ENCODE measurements at places on chromosomes 7 and 10.

DNA sequence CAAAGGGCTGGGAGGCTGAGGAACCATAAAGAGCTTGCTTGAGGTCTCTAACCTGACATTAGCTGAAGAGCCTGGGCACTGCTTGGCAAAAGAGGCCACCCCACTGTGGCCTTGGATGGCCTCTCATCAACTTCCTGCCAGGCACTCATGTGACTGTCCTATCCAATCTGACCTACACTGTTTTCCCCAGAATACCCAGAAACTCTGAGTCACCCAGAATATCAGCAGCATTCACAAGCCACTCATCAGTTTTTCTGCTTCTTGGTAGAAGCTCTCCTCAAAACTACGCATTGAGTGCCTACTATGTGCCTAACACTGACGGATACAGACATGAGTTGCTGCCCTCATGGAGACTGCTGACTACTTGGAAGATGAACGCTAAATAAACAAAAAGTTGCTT lies 4.1 kb upstream of the NT5C2 start:
- DNase-seq, result peak; percentile 68

- no peak for DNase-seq
Measured at GRCh38 chr7:137513091-137513490, 169.6 kb upstream of the PTN start.

DNA sequence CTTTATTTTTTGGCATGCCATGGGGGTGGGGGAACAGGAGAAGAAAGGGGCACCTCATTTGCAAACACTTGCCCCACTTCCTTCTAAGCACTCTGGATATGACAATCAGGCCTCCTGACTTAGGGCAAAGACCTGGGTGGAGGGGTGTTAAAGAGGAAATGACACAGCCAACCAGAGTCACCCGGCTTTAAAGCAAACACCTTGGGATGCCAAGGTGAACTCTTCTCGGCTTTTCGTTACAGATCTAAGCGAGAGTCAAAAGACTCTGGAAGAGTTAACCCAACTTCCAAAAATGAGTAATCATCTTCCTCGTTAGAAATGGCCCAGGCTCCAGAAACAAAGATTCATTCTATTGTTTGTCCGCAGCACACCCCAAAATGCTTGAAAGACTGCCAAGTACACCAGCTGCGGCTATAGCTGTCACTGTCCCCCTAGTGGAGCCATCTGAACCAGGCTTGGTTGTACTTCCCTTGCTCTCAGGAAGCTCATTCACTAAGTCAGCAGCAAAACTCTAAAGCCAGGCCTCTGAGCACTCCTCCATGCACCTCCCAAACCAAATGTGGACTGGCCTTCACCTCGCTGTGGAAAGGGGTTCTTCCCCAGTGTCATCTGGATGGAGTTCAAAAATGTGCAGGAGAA lies 24.8 kb downstream of the FAM53B start:
- peak; percentile 60 for DNase-seq

DNA sequence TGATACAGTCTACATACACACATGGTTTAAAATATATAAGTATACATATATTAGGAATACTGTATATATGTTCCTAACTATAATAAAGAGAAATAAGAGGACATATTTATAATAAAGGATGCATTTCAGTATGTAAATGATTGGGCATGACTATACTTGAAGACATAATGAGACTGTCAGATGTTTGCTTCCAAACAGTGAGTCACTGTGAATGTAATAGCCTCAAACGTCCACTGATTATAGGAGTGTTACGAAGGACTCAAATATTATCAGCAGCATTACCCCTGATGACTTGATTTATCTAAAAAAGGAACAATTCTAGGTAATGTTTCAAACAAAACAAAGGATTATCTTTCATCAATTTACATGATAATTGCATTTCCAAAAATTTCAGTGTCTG lies 39.9 kb upstream of the NRBF2 start:
- no peak for DNase-seq
